ENCODE measurements at places on chromosomes 16 and 17.

DNA sequence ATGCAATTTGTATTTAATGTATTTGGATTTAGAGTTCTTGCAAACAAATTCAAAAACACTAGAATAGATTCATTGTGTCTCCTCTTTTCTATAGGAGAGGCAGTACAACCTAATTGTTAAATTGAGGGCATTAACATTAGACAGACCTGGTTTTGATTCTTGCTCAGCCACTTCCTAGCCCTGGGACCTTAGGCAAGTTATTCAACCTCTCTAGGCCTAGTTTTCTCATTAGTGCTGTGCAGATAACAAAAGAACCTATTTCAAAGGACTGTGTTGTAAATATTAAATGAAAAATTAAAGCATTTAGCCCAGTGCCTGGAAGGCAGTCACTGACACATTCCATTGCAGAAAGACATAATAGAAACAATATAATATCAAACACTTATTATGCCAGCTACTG lies 22.0 kb upstream of the TAOK1 start:
- no peak for DNase-seq

DNA sequence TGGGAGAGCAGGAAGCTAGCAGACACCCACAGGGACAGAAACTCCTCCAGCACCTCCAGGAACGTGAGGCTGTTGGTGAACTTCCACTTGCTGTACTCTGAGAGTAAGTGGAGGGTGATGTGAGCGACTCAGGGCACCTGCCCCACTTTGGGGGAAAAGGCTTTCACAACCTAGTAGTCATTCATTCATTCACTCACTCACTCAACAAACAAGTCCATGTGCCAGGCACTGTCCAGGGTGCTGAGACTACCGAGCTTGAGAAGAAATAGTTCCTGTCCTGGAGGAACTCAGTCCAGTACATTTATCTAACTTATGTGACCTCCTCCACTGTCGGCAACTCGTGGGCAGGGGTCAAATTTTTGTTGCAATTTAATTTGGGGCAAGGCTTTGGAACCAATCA lies 26.6 kb downstream of the LGALS9 start:
- DNase-seq = no peak

- DNase-seq = no peak
Measured at GRCh38 chr17:31425282-31426040, 34.0 kb downstream of the RAB11FIP4 start.

- DNase-seq = no peak
Measured at GRCh38 chr16:54817432-54817831, 113.2 kb upstream of the IRX5 start.

DNA sequence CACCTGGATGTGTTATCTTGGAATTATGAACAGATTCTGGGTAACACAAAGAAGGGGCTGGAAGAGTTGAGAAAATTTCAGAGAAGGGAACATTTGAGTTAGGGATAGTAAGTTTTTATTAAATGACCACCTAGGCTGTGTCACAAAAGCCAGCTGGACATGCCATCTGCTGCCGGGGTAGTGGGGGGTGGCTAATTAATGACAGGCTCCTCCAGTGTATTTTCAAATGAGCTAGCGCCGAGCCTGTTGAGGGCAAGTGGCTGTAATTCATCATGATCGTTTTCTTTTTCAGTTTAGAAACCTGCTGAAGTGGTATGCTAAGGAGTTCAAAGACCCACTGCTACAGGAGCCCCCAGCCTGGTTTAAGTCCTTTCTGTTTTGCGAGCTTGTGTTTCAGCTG lies 6.2 kb downstream of the TMEM97 start:
- no peak for DNase-seq

- DNase-seq = no peak
Measured at GRCh38 chr17:37494401-37494831, 4.7 kb downstream of the DUSP14 start.

- DNase-seq = peak; percentile 74
Measured at GRCh38 chr17:3796110-3796821, 4.7 kb downstream of the ITGAE start.

- DNase-seq = no peak
Measured at GRCh38 chr17:7403727-7403976, 245 bp downstream of the TMEM256 start.

- DNase-seq = no peak
Measured at GRCh38 chr17:3973495-3974137, 9.4 kb upstream of the ATP2A3 start.

GRCh38 chr16:3988824-3989223 lies 108.3 kb upstream of the CREBBP start:
- no peak for DNase-seq

- DNase-seq = no peak
Measured at GRCh38 chr17:65374966-65375365, 186.5 kb downstream of the AXIN2 start.

- DNase-seq = peak; percentile 28
Measured at GRCh38 chr16:3190949-3191353, 2.9 kb downstream of the OR1F1 start.

All from activated T-cell treated with anti-CD3 and anti-CD28 coated beads, Interleukin-2, amount 50 U/mL, for 1 hour (primary cell).